ENCODE measurements at places on chromosomes 1 and 21.

DNA sequence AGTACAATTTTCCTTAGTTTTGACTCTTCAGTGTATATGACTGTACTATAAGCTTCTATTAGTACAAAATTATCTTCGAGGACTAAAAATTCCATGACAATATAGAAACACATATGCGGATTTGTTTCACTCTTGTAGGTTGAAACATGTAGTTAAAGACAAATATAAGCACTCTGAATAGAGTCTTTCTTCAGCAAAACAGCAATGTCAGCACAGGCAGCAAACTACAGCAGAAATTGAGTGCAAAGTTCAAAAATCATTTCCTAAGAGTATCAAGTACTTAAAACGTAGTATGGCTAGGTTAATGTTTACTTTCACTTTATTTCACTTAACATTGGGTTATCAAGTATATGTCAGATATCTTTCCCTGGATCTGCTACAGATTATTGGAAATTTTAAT lies 106.7 kb downstream of the FAF1 start:
- DNase-seq = no peak

DNA sequence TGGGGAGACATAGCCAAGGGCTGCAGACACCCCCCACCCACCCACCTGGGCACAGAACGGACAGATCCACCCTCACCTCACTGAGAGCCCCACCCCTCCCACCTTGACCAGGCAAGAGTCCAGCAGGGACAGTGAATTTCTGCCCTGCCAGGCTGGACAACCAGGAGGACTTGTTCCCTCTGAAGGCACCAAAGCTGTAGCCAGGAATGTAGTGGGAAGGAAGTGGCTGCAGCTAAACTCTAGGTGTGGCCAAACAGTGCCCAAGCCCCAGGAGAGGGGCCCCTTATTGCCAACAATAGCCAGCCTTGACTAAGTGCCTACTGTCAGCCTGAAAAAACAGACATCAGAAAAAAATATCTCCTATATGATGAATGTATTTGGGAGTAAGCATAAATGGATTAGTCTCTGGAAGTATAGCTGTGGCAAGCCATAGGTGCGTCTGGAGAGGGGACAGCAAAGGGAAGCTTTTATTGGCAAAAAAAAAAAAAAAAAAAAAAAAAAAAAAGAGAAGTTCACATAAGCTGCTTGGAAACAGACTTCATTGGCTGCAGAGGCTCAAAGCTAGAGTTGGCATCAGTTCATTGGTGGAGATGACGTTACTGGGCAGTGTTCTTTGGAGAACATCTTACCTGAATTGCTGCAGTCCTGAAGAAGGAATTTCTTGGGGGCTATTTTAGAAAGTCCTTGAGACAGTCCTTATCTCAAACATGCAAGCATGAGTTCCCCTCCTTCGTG lies 64.1 kb upstream of the TMEM51 start:
- no peak for DNase-seq

DNA sequence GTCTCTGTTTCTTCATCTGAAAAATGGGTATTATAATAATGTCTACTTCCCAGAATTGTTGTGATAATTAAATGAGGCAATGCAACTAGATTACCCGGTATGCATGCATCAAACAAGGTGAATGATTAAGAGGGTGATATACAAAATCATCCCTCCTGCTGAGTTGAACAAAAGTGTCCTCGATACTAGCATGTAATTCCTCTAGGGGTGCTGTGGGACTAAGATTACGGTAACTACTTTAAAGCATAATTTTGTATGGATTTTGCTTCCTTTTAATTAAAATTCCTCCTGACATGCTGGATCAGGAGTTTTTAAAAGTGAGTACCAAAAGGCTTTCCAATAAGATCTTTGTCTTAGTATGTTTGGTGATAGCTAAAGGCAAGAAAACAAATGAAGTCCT lies 98.7 kb upstream of the PRMT6 start:
- no peak for DNase-seq

GRCh38 chr1:228743405-228743804 lies 8.1 kb downstream of the RHOU start:
- DNase-seq = no peak

DNA sequence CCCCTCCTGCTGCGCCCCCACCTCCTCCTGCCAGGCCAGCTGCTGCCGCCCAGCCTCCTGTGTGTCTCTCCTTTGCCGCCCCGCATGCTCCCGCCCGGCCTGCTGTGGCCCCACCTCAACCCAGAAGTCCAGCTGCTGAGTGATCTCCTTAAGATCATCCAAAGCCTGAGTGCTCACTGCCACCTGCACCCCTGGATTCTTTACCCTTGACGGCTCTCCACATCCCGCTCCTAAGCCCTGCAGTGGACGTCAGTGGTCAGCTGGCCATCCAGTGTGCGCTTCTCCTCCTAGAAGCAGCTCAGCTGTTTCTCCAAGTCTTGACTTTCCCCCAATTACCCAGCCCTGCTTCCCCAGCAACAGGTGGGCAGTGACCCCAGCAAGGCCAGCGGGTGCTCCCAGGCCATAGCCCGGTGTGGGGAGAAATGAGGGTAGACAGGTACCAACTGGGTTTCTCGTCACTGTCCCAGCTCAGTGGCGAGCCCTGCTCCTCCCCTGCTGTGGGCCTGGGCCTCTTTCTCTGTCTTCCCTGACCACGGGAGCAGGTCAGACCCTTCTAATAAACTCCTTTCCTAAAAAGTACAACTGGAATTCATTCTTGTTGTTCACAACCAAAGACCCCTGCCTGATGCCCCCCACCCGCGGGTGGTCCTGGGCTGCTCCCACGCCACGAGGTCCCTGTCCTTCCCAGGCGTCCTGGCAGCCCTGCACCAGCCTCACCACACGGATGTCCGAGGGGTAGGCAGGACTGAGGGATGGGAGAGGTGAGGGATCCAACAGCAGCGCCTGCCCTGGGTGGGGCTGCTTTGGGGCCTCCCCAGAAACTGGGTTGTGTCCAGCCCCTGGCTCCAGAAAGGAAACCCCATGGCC lies 1.4 kb downstream of the KRTAP10-7 start:
- DNase-seq = no peak

- no peak for DNase-seq
Measured at GRCh38 chr1:23111600-23112535, 56.8 kb downstream of the LUZP1 start.

DNA sequence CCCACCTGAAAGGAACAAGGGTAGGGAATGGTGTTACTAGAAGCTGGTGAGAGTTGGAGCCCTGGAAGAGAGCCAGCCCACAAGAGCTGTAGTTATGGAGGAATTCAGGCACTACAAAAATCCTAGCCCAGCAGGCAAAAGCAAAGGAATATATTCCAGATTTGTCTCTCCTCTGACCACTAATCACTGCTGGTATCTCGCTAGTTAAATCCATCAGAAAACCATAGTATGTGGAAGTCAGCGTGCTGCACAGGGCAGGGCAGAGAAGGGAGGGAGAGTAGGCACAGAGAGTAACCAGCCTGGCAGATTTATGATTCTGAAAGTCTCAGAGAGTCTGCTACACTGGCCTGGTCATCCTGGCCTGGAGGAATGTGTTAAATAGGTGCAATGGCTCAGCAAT lies 88.6 kb downstream of the SELENOF start:
- no peak for DNase-seq

DNA sequence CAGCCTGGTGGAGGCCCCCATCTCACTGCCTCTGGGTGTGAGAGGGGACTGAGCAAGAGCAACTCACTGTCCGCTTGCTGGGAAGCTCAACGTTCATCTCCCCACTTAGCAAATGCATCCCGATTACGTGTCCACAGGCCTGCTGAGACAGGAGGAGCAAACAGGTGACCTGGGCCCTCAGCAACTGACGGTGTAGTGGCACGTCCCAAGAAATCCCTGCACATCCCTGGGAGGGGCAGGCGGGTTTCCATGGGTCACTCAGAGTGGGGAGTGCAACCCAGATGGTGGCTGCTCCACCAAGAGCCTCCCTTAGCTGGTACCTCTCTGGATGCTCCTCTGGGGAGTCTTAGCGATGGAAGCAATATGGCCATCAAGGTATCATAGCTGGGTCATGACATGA lies 229.4 kb downstream of the DYRK1A start:
- no peak for DNase-seq

GRCh38 chr1:8020032-8020431 lies 6.1 kb downstream of the ERRFI1 start:
- no peak for DNase-seq
